ENCODE measurements at places on chromosomes 16 and 17.

- no peak for DNase-seq
Measured at GRCh38 chr17:56426901-56427300, 166.6 kb upstream of the NOG start.

DNA sequence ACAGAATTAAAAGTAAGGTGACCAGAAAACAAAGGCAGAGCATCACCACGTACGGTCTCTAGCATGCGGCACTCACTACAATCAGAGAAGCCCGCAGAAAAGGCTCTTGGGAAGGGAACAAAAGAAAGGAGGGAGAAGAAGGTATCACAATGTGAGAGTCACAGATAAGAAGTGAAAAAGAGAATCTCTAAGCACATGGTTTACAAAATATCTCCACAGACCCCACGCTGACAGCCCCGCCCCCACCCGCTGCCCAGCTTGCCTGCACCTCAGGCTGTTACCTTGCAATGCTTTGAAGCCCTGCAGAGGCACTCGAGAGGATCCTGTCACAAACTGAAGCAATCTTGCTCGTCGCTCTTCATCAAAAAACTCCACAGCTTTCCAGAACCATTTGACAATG is 40.5 kb downstream of the CEP95 start:
- no peak for DNase-seq

GRCh38 chr17:53387745-53388144 is 435.0 kb upstream of the KIF2B start:
- no peak for DNase-seq

DNA sequence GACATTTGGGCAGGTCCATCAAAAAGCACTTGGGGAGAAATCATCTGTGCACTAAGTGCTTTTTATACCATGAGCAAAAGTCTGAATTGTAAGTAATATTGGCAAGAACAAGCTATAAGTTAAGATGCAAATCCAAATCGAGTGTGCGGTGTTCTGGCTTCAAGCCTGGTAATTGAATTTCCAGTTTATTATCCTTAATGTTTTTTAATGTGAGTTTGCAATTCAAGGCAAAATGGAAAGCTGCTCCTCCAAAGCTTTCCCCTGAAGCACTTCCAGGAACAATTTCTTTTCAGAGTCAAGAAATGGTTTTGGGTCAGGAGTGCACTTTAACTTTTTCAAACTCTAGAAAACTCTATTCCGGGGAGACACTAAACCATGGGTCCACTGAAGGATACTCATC is 445.7 kb downstream of the TOX3 start:
- no peak for DNase-seq

GRCh38 chr16:84545114-84545737 is 40.8 kb upstream of the MEAK7 start:
- no peak for DNase-seq

- no peak for DNase-seq
Measured at GRCh38 chr17:81890447-81891302, 711 bp downstream of the ALYREF start.

DNA sequence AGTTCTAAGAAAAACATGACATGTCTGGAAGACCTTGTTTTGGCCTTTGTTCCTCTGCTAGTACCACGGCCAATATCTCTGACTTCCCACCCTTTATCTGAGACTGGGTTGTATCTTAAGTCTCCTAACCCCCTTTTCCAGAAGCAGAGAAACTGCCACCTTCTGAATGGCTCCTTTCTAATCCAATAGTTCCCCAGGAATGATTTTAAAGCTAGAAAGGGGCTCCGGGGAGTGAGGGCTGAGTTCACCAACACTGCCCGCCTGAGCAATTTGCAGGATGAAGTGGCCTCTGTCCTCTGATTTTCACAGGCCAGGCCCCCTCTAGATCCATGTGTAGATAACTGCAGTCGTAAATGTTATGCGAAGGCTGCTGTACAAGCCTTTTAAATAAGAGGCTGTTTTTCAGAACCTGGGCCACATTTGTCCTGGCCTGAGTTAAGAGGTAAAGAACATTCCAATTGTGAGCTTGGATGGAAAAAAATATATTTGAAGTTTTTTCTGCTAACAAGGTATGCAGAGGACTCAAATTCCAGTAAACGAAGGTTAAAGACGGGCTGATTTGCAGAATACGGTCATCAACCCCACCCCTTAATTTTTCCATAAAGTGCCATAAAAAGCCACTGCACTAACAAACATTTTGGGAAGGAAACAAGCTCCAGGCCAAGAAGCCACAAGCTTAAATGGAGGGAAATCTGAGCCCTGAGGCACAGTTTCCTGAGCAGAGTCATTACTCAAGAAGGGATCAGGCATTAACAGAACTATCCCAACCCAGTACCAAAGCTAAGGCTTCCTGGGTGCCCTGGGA is 117.0 kb upstream of the MAF start:
- no peak for DNase-seq

DNA sequence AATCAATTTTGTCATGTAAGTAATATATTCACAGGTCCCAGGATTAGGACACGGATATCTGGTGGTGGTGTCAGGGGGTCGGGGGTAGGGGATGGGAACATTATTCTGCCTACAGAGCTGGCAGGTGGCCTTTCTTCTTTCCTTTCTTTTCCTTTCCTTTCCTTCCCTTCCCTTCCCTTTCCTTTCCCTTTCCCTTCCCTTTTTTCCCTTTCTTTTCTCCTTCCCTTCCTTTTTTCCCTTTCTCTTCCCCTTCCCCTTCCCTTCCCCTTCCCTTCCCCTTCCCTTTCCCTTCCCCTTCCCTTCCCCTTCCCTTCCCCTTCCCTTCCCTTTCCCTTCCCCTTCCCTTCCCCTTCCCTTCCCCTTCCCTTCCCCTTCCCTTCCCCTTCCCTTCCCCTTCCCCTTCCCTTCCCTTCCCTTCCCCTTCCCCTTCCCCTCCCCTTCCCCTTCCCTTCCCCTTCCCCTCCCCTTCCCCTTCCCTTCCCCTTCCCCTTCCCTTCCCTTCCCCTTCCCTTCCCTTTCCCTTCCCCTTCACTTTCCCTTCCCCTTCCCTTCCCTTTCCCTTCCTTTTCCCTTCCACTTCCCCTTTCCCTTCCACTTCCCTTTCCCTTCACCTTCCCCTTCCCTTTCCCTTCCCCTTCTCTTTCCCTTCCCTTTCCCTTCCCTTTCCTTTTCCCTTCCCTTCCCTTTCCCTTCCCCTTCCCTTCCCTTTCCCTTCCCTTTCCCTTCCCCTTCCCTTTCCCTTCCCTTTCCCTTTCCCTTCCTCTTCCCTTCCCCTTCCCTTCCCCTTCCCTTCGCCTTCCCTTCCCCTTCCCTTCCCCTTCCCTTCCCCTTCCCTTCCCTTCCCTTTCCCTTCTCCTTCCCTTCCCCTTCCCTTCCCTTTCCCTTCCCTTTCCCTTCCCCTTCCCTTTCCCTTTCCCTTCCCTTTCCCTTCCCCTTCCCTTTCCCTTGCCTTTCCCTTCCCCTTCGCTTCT is 145.9 kb downstream of the PRKCB start:
- DNase-seq = no peak

GRCh38 chr16:21617607-21618006 is 18.2 kb downstream of the METTL9 start:
- DNase-seq = no peak

DNA sequence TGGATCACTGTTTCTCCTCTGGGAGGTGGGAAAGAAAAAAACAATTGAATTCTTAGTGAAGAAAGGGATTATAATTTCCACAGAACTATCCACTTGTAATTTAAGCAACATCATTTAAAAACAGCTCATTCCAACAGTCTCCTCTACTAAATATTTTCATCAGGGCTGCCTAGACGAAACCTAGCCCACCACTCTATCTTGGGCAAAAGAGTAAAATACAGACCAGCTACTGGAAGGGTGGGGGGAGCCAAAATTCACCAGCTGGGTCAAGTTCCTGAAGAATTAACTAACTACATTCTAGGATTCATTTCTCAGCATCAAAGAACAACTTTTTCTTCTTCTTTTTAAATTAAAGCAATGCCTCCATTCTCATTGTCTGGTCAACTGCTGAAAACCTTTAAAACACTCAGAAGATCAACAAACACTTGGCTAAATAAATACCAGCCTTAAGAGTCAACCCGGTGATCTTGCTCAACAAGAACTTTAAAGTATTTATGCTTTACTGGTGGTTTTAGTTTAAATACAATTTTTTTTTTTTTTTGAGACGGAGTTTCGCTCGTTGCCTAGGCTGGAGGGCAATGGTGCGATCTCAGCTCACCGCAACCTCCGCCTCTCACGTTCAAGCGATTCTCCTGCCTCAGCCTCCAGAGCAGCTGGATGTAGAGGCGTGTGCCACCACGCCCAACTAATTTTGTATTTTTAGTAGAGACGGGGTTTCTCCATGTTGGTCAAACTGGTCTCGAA is 25.2 kb downstream of the KANSL1 start:
- no peak for DNase-seq

DNA sequence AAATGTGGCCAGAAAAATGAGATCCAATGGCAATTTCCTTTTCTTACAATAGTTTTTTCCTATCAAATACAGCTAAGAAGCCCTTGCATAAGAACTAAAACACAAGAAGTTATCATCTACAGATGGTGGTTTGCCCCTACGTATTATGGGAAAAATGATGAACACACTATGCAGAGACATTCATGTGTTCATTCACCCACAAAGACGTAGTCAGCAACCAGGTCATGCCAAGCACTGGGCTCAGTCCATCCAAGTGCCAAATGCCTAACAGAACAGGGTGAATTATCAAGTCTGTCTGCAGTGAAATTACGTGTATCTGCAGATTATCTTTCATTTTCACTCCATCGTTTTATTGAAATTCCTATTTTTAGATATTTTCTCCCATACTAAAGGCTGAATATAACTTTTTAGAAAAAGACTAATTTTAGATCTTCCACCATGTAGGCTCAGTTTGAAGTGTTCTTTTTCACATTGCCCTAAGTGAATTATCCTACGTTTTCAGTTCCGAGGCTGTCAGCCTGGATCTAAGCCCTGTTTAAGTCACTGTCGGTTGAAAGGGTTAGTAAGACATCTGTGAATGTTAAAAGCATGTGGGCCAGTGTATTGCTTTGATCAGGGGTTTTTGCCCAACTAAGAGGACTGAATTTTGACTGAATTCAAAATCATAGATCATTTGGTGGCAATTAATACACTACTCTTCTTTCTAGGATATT is 78.1 kb upstream of the DHX40 start:
- no peak for DNase-seq

- no peak for DNase-seq
Measured at GRCh38 chr16:11755022-11755760, 12.5 kb upstream of the TXNDC11 start.

- no peak for DNase-seq
Measured at GRCh38 chr17:7177954-7178477, 1.2 kb downstream of the ASGR1 start.

- DNase-seq = no peak
Measured at GRCh38 chr17:61444831-61445230, 7.4 kb upstream of the TBX4 start.

DNA sequence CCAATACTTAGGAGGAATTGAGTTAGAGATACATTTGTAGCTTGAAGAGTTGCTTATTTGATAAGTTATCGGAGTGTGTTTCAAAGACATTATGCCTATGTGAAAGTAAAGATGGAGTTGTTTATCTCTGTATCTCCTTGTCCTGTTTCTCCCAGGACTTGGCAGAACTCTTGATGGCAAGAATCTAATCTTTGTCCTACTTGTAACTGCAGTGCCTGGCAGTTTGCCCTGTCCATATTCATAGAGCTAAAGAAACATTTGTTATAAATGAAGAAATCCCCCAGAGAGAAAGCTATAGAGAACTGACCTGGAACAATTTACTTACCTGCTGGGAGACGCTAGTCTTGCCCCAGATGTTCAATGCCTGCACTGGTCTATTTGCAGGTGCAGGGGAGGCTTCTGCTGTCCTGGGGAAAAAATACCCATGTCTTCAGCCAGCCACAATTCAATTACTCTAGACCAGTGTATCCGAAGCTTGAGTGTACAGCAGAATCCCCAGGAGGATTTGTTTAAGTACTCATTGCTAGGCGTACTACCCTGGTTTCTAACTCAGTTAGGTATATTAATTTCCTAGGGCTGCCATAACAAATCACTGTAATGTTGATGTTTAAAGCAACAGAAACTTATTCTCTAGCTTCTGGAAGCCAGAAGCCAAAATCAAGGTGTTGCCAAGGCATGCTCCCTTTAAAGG is 410.0 kb upstream of the HSBP1 start:
- DNase-seq = no peak

- no peak for DNase-seq
Measured at GRCh38 chr16:75555213-75555706, 792 bp downstream of the TMEM231 start.

- no peak for DNase-seq
Measured at GRCh38 chr16:84986102-84986501, 25.2 kb downstream of the ZDHHC7 start.

DNA sequence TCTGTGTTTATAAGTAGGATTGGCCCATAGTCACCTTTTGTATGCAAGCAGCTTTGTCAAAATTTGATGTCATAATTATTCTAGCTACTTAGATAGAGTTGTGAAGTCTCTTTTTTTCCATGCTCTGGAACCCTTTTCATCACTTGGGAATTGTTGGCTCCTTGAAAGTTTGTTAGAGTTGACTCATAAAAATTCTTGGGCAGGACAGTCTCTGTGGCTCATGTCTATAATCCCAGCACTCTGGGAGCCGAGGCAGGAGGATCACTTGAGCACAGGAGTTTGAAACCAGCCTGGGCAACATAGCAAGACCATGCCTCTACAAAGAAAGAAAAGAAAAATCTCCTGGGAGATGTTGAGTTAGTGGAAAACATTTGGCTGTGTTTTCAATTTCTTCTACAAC is 45.7 kb upstream of the MRC2 start:
- DNase-seq = no peak

DNA sequence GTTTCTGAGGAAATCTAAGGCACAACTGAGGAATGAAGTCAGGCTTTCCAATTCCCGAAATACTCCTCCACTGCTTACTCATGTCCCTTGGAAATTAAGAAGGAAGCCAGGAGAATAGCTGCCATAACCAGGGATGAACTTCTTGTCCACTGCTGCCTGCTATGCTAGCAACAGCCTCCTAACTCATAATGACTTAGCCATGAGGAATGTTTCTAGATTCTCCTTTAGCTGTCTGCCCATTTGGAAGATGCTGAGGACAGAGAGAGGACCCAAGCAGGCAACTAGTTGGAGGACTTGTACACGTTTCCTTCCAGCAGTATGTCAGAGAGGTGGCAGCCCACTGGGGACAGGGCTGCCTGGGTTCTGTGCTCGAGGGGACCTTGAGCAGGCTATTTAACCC is 939 bp upstream of the CCL2 start:
- no peak for DNase-seq

GRCh38 chr17:75844530-75845057 is 390 bp upstream of the UNC13D start:
- DNase-seq = no peak

- DNase-seq = peak; percentile 92
Measured at GRCh38 chr17:75516255-75516618, at the start of gene TSEN54. TSS of gene TSEN54 (plus strand) at chr17:75516528. CDS start at chr17:75516561, 33 bp downstream.

- no peak for DNase-seq
Measured at GRCh38 chr16:12420661-12421209, 383.0 kb downstream of the CPPED1 start.

DNA sequence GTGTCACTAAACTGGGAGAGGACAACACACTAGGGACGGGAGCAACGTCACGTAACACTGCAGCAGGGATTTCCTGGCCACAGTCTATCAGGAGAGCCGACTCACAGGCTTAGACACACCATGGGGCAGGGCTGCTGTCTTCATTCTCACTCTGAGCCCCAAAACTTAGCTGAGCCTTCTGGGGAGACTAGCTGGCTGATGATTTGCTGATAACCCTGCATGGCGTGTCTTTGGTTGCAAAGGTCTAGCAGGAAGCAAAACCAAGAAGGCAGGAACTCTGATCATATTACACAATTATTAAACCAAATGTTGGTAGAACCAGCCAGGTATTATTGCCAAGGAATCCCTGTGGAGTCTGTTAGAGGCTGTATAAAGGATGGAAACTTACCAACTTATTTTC is 345.0 kb downstream of the SLC39A11 start:
- no peak for DNase-seq

Data from CD8-positive, alpha-beta T cell (primary cell).